ENCODE measurements at places on chromosomes 7 and 10. TPM values are rescaled to one million over a fixed set of nuclear protein-coding genes. Genes with fewer than 3 reads are reported as not detected.

GRCh38 chr10:114482480-114483304 lies 78.4 kb upstream of the AFAP1L2 start:
- H3K27ac ChIP-seq: no peak overlapping the region
- DNase-seq: no peak
- no peaks in the 10 kb centered on the region for H3K27me3 ChIP-seq
- no peaks in the 10 kb centered on the region for H3K4me1 ChIP-seq
- H3K36me3 ChIP-seq: no peaks in the 10 kb centered on the region

- no peaks in the 10 kb centered on the region for H3K36me3 ChIP-seq
- H3K27ac ChIP-seq: no peak overlapping the region
- no peak overlapping the region for H3K4me3 ChIP-seq
Measured at GRCh38 chr7:10239695-10240345, 733.9 kb upstream of the PHF14 start.

- DNase-seq: no peak
- H3K27me3 ChIP-seq: no peaks in the 10 kb centered on the region
- H3K27ac ChIP-seq: no peak overlapping the region
- H3K4me3 ChIP-seq: no peak overlapping the region
Measured at GRCh38 chr10:130179640-130180039, 43.4 kb downstream of the GLRX3 start.

GRCh38 chr10:75548356-75548755 lies 116.9 kb downstream of the LRMDA start:
- H3K4me3 ChIP-seq: no peak overlapping the region
- DNase-seq: no peak
- H3K27me3 ChIP-seq: no peaks in the 10 kb centered on the region
- no peaks in the 10 kb centered on the region for H3K36me3 ChIP-seq

DNA sequence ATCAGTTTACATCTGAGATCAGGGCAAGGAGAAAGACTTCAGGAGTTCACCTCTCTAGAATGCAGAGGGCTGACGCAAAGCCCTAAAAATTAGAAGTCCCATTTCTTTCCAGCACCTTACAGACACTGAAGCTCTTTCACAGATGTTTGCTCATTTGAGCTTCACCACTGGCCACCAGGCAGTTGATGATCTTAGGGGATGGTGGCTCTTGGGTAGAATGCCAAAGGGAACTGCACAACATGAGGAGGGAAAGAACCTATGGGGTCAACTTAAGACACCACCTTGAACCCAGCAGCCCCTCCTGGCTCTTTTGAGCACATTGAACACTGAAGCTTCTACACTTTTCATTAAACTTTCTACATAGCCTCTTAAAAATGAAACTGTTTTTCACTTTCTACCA lies 390.3 kb upstream of the CELF2 start:
- H3K27ac ChIP-seq: no peak overlapping the region
- no peak for DNase-seq
- no peaks in the 10 kb centered on the region for H3K4me1 ChIP-seq
- no peaks in the 10 kb centered on the region for H3K36me3 ChIP-seq

DNA sequence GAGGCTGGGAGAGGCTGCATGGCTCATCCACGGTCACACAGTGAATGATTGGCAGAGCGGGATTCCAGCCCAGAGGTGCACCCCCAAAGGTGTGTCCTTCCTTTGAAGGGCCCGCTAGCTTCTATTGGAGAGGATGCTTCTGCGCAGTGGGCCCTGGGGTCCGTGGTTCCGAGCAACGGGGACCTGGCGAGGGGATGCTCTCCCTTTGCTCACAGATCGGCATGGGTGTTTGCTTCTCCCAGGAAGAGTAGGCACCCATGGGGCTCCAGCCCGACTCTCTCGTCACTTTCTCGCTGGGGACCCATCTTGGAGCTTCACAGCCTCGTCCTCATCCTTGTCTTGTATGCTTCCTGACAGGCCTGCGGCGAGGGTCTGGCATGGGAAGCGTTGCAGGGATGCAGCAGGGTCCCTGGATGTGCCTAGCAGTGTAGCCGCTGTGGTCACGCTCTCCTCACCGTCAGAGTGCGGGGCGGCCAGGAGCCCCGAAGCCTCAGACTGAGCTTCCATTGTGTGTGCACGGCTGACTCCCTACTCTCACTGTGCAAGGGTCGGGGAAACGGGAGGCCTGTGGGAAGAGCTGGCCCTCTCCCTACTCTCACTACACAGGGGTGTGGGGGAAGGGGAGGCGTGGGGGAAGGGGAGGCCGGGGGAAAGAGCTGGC lies 538.5 kb upstream of the FOXK1 start:
- H3K27ac ChIP-seq: no peak overlapping the region
- DNase-seq: no peak
- no peak overlapping the region for H3K4me3 ChIP-seq
- no peaks in the 10 kb centered on the region for H3K36me3 ChIP-seq

DNA sequence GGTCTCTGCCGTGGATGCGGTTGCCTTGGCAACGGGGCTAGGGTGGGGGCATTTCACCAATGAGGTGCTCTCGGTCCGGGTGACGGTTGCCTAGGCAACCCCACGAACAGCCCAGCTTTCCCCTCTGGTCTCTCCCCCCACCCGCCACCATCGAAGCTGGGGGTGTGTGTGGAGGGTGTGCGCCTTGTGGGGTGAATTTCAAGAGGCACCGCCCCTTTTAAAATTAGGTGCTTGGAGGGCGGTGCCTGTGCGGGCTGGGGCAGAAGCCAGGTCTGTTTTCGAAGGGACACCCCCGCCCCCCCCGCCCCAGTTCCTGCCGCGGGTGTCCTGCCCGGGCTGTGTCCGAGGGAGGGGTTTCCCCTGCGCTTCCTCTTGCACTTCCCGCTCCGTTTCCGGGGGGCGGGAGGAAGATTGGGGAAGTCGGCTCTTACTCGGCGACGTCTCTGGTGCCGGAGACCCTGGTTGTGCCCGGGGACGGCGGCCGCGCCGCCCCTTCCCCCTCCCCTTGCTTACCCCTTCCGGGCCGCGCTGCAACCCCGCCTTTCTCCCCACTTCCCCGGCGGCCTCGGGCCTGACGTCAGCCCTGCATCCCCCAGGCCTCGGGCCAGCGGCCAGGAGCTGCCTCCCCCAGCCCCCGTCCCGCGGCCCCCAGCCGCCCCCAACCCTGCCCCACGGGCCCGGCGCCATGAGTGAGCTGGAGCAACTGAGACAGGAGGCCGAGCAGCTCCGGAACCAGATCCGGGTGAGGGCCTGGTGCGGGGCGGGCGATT lies 2.2 kb downstream of the GNB2 start:
- H3K4me1 ChIP-seq: no peaks in the 10 kb centered on the region
- H3K36me3 ChIP-seq: peaks cover 26% of the 10 kb centered on the region
- peak overlapping the region; percentile 55 for H3K27ac ChIP-seq

DNA sequence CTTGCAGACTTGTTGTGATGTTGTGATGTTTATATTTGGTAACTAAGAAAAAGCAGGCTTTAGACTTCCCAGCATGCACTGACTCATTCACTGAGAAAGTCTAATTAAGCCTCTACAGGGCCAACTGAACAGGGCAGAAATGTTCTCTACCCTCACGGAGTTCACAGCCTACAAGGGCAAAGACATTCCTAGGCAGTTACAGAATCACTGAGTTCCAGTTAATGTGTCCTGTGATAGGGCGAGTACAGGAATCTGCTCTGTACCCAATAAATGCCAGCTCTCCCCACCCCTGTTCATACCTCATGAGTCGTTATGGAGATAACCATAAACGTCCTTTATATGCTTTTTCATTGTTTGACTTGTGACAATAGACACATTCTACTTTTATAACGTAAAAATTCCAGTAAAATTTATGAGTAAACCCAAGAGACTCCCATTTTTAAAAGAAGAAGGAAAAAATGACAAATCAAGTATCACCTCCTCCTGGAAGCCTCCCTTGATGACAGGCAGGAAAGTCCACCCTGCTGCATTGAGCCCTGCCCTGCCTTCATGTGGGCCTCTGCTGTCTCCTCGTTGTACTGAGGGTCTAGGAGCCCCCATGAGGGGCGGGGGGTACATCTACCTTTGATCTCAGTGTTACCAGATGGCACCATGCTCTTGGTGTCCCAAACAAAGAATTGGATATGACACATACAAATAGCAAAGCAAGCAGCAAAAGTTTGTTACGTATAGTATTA lies 14.3 kb downstream of the MUC12 start:
- DNase-seq: no peak
- no peaks in the 10 kb centered on the region for H3K4me1 ChIP-seq
- no peak overlapping the region for H3K27ac ChIP-seq
- H3K36me3 ChIP-seq: no peaks in the 10 kb centered on the region
- H3K27me3 ChIP-seq: no peaks in the 10 kb centered on the region

DNA sequence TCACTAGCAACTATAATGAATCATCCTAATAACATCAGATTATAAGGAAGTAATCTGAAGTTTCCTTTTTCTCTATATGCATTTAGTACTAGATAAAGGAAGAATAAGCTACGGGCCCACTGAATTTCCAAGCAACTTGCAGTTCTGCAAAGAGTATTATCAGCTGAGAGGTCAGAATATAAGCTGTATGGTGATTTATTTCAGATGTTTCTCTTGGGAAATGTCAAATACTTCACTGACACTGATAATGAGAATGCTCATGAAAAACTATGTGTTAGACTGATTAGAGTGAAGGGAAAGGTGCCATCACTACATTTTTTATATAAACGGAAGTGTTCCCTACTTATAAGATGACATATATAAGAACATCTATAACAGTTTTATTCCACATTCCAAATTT lies 251.2 kb upstream of the HGF start:
- H3K27me3 ChIP-seq: no peaks in the 10 kb centered on the region
- H3K4me1 ChIP-seq: no peaks in the 10 kb centered on the region
- H3K27ac ChIP-seq: no peak overlapping the region
- no peaks in the 10 kb centered on the region for H3K36me3 ChIP-seq

GRCh38 chr10:72318418-72319262 lies 36.1 kb downstream of the DNAJB12 start:
- peaks cover 56% of the 10 kb centered on the region for H3K4me1 ChIP-seq
- peak overlapping the region; percentile 89 for H3K27ac ChIP-seq
- no peaks in the 10 kb centered on the region for H3K27me3 ChIP-seq

GRCh38 chr10:78844960-78845607 lies 223.7 kb upstream of the ZMIZ1 start:
- H3K27me3 ChIP-seq: 0 out of 2 replicates have a peak, but pooled peaks cover 2% of the 10 kb centered on the region
- H3K4me3 ChIP-seq: no peak overlapping the region
- H3K4me1 ChIP-seq: no peaks in the 10 kb centered on the region
- H3K27ac ChIP-seq: no peak overlapping the region
- no peak for DNase-seq

DNA sequence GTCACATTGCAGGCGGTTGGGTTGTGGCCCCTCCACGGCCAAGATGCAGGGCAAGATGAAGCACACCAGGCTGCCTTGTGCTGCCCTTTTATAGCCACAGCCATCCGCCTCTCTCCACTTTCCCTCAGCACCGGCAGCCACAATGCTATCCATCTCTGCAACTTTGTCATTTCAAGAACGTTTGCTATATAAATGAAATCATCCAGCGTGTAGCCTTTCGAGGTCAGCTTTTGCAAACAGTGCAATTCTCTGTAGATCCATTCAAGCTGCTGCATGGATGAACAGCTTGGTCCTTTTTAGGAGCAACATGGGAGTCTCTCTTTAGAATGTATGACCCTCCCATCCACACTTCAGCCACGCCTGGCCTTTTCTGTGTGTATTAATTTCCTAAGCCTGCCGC lies 6.4 kb upstream of the IL15RA start:
- H3K4me3 ChIP-seq: no peak overlapping the region
- H3K27me3 ChIP-seq: no peaks in the 10 kb centered on the region
- no peaks in the 10 kb centered on the region for H3K36me3 ChIP-seq
- no peak for DNase-seq

GRCh38 chr7:109898-110556 lies 82.3 kb upstream of the FAM20C start:
- H3K4me3 ChIP-seq: no peak overlapping the region
- DNase-seq: no peak
- H3K4me1 ChIP-seq: no peaks in the 10 kb centered on the region
- no peaks in the 10 kb centered on the region for H3K36me3 ChIP-seq
- H3K27me3 ChIP-seq: no peaks in the 10 kb centered on the region

GRCh38 chr7:57646901-57647246 lies 196.9 kb downstream of the ZNF716 start:
- H3K36me3 ChIP-seq: no peaks in the 10 kb centered on the region
- H3K27ac ChIP-seq: no peak overlapping the region
- no peaks in the 10 kb centered on the region for H3K4me1 ChIP-seq

DNA sequence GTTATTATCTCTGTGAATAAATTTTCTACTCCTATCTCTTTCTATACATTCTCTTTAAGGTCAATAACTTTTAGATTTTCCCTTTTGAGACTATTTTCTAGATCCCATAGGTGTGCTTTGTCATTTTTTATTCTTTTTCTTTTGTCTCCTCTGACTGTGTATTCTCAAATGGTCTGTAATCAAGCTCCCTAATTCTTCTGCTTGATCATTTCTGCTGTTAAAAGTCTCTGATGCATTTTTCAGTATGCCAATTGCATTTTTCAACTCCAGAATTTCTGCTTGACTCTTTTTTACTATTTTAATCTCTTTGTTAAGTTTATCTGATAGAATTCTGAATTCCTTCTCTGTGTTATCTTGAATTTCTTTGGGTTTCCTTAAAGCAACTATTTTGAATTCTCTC lies 78.2 kb downstream of the THNSL1 start:
- no peaks in the 10 kb centered on the region for H3K36me3 ChIP-seq
- no peak overlapping the region for H3K4me3 ChIP-seq
- no peaks in the 10 kb centered on the region for H3K4me1 ChIP-seq
- DNase-seq: no peak
- no peaks in the 10 kb centered on the region for H3K27me3 ChIP-seq
- H3K27ac ChIP-seq: no peak overlapping the region

The KLHDC10 gene
- total RNA-seq: 12.9 TPM

The BLNK gene
- total RNA-seq: 107 TPM

The GCC1 gene
- total RNA-seq: 14.7 TPM

The APBB1IP gene
- total RNA-seq: 67.0 TPM

The SH2B2 gene
- total RNA-seq: 54.1 TPM

The GIMAP5 gene
- total RNA-seq: 4.5 TPM

The CLEC5A gene
- total RNA-seq: not detected

Measured in GM12878 (cell line).